ENCODE measurements at places on chromosomes 2 and 18.

- no peak for DNase-seq
These were observed 190.1 kb upstream of the SP5 start for GRCh38 chr2:170524828-170525565.

GRCh38 chr2:195486520-195486919, 170.5 kb upstream of the SLC39A10 start:
- DNase-seq = no peak

GRCh38 chr2:168392797-168393196, 63.3 kb upstream of the CERS6 start:
- DNase-seq = no peak

DNA sequence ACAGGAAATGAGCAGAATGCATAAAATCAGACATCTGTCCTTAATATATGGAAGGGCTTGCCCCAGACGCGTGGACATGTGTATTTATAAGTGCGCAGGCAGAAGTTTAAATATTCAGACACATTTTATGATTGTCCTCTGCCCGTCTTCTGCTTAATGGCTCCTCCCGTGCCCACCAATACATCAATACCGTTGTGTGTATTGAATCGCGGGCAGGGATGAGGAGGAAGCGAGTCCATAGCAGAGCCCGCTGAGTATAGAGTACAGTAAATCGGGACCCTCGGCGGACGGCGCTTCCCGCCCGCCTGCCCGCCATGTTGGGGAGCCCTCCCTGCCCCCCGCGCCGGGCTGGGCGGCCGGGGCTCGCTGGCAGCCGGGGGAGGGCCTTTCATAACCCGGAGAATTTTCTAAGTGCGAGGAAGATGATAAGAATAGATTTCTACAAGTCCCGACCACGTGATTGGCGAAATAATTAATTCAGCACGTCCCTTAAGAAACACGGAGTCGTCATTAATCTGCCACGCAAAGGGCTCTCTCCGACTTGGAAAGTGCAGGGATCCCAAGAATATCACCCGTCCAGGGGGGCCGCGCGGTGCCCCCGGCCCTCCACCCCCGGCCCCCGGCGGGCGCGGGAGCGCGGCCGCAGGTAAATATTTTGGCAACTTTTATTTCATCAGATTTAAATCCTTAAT, at the start of gene HOXD3:
HOXD3 (plus strand) TSS at position 501 of the 692 bp plus-strand sequence. CDS start 11,808 bp downstream, outside the sequence.
- no peak for DNase-seq

GRCh38 chr2:233408366-233409285, 54.3 kb downstream of the DGKD start:
- no peak for DNase-seq

GRCh38 chr2:86123328-86123925, 17.4 kb downstream of the PTCD3 start:
- DNase-seq = no peak

GRCh38 chr2:22784566-22784965, 600.4 kb upstream of the KLHL29 start:
- no peak for DNase-seq

GRCh38 chr2:74927621-74928020, 30.8 kb upstream of the POLE4 start:
- no peak for DNase-seq

GRCh38 chr2:43276266-43276941, 50.0 kb upstream of the ZFP36L2 start:
- no peak for DNase-seq

DNA sequence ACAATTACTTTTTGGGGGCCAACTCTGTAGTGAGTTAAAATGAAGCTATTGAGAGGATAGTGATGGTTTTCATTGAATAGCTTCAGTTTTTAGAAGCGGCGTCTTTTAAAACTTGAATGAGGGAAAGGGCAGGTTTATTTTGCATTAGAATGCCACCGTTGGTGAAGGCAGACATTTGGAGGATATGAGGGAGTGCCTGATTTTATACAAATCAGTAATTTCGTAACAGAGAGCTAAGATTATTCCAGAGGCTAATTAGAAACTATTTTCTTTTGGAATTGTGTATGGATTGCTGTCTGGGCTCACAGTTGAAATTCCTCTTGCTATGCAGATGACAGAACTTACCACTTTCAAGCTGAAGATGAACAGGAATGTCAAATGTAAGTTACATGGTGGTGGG, 67.6 kb downstream of the ITGB1BP1 start:
- no peak for DNase-seq

GRCh38 chr2:239526666-239527415, 126.0 kb upstream of the HDAC4 start:
- DNase-seq = no peak

- no peak for DNase-seq
These were observed 29.2 kb upstream of the MSH2 start for GRCh38 chr2:47373747-47374146.

DNA sequence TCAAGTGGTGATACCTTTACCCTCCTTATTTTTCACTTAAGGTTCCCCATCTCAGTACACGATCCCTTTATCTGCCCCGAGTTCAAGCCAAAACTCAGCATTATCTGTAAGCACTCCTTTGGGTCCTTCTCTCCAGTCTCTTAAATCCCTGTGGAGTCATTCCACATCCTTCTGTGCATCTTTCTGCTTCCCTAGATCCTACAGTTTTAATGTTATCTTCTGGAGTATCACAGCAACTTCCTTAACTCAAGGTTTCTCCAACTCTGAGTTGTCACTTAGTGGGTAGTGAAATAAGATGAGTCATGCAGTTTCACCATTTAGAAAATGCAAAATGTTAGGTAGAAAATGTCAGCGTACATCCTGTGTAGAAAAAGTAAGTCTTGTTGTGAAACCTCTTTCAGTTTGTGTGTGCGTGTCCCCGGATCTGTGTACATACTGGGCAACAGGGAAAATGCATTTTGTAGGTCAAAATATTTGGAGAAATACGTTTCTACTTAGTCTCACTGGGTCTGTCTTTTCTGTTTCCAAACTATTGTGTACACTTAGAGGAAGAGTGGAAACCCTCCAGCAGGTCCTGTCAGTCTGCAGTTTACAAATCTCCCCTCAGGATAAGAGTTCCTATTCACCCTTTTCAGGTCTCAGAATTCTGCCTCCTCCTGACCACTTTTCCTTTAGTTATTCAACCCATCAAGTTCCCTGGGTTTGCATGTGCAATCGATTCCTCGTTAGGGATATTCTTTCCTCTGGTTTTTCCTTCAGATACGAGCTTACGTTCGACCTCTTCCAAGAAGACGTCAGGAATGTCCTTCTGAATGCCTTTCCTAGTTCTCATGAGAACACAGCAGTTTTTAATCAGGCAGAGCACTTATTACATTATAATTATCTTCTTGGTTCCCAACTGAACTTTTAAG, 154.8 kb downstream of the TGIF1 start:
- no peak for DNase-seq

GRCh38 chr18:8951491-8951890, 151.0 kb upstream of the NDUFV2 start:
- no peak for DNase-seq

- DNase-seq = no peak
These were observed 624.7 kb downstream of the TDRD15 start for GRCh38 chr2:21748501-21748900.

- DNase-seq = no peak
These were observed 189.6 kb downstream of the HAUS1 start for GRCh38 chr18:46293742-46294181.

DNA sequence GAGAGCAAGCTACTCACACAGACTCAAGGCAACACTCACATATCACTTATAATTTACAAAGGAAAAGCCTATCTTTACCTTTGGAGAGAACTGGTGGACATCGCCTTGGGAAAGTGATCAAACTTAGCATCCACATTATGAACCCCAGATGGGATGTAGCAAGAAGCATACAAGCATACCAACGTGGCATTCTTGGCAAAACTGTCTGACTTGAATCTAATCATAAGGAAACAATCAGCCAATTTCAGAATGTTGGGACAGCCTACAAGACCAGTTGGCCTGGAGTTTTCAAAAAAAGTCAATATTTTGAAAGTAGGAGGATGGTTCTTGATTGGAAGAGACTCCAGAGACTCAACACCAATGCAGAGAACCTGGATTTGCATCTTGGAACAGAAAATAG, 79.1 kb upstream of the PMAIP1 start:
- no peak for DNase-seq

GRCh38 chr2:23241121-23241520, 143.9 kb upstream of the KLHL29 start:
- DNase-seq = no peak

DNA sequence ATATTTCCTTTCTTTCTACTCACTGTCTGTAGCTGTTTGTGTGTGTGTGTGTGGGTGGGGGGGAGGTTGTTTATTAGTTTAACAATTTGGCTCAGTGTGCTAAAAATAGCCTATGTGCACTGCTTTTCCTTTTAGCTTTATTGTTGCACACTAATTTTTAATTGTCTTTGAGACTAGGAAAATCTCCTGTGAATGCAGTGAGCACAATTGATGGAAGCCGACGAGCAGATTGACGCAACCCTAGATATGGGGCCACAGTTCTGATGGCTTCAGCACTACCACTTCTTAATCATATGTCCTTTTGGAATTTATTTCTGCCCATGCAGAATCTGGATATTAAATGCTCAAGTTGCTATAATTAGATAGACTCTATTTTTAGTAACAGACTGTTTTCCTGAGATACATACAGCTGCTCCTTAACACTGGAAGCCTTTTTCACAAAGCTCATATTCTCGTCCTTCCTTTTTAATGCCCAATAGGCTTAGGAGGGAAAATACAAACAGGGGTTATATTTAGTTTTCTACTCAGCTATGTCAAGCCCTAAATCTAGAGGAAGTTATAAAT, 109.1 kb downstream of the IRS1 start:
- no peak for DNase-seq

GRCh38 chr2:67374949-67375348, 22.2 kb upstream of the ETAA1 start:
- no peak for DNase-seq

DNA sequence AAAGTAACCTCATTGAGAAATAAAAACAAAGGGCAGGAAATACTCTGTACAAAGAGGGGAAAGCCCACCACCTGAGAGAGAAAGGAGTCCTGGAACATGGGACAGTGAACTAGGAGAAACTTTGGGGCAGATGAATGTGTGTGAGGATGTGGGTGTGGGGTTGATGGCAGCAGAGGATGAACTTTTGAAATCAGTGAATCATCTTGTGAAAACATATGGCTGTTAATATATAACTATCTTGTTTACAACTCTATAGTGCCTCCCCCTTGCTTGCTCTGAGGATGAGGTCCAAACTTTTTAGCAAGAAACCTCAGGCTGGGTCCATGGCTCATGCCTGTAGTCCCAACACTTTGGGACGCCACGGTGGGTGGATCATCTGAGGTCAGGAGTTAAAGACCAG, 171.8 kb upstream of the LHCGR start:
- DNase-seq = no peak

GRCh38 chr18:78670778-78671391, 308.7 kb upstream of the SALL3 start:
- no peak for DNase-seq

- no peak for DNase-seq
These were observed 38.8 kb downstream of the ADAM23 start for GRCh38 chr2:206482123-206482522.

- DNase-seq = no peak
These were observed 145.4 kb upstream of the ZNF804A start for GRCh38 chr2:184452907-184453306.

Measured in smooth muscle cell of the brain vasculature (primary cell).